ENCODE measurements at places on chromosomes 12 and 14. TPM values are rescaled to one million over a fixed set of nuclear protein-coding genes. Genes with fewer than 3 reads are reported as not detected.
A peak's percentile ranks its signal among the peaks of the same experiment; 100 is the strongest.

The CLEC4A gene
- not detected for total RNA-seq

- DNase-seq: peak; percentile 11
Observed at GRCh38 chr12:56947633-56948456, 9.6 kb downstream of the RDH16 start.

The PRKCH gene
- total RNA-seq: 17.8 TPM

- DNase-seq: no peak
Observed at GRCh38 chr12:27456618-27457017, 10.1 kb downstream of the SMCO2 start.

GRCh38 chr14:93333631-93334103 is 831 bp upstream of the BTBD7 start:
- no peak for DNase-seq

The UNG gene
- total RNA-seq: 87.1 TPM

- DNase-seq: peak; percentile 3
Observed at GRCh38 chr12:113555226-113555625, 83.6 kb upstream of the LHX5 start.

DNA sequence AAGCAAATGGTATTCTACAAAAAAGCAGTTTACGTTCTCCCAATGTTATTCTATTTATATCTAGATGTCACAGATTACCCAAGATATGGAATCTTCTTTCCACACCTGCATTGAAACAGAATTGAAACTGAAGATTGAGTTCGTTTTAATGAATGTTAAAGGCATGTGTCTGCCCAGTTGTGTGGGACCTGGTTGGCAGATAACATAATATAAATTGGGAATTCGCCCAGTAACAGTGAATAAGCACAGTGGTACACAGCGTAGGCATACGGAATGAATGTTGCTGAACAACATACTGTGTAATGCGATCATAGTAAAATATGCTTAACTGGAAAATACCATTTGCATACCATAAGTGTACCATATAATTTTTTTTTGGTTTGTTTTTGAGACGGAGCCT is 4.3 kb downstream of the KHNYN start:
- DNase-seq: no peak

The PTPN21 gene
- total RNA-seq: 14.7 TPM

The ADAM21 gene
- total RNA-seq: 1.3 TPM

GRCh38 chr14:99749763-99750715 is 43.2 kb upstream of the EML1 start:
- no peak for DNase-seq

- DNase-seq: no peak
Observed at GRCh38 chr14:64549791-64550620, at the start of gene PPP1R36. PPP1R36 (plus strand) TSS chr14:64549961; CDS start chr14:64549998, 37 bp downstream.

The PELI2 gene
- 2.2 TPM for total RNA-seq

The ACSM4 gene
- total RNA-seq: not detected

The NINJ2 gene
- total RNA-seq: not detected

The PRB2 gene
- not detected for total RNA-seq

The ZNF891 gene
- 1.0 TPM for total RNA-seq

GRCh38 chr12:6827982-6828780 is at the start of gene P3H3:
P3H3 (plus strand) TSS chr12:6828407; CDS start chr12:6828441, 34 bp downstream.
- DNase-seq: peak; percentile 59

The OR4E2 gene
- not detected for total RNA-seq

DNA sequence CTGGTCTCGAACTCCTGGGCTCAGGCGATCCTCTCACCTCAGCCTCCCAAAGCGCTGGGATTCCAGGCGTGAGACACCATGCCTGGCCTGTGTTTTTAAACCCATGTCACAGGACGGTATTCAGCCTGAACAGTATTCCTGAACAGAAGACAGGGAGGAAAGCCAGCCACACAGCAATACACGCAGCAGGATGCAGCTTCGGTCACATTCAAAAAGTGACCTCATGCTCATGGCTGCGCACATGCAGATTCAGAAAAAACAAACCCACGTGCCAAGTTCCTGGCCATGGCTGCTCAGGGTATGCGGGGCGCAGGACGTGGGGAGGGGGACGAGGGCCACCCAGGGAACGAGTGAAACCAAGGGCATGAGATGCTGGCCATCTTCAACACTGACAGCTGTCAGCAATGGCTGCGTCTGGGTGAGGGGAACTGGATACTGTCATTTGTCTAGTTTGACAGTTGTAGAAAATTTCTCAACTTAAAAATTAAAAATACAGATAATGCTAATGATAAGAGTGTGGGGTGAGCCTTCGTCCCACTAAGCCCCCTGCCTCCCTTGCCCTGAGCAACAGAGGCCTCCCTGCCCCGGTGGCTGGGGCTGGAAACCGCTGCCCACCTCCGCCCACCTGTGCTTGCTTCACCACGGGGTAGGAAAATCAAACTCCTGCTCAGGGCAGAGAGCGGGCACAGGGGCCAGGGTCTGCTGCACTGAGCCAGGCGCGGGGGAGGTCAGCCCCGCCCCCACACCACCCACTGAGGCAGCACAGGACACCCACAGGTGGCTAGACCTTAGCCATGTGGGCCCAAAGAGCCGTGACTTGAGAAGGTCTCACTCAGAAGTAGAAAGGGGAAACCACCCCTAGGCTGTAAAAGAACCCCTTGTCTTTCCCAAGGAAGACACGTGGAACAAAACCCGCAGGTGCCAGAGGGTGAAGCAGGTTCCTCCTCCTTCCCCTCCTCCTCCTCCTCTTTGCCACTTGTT is 84.2 kb downstream of the SCARB1 start:
- no peak for DNase-seq

The TMEM119 gene
- total RNA-seq: 1.9 TPM

GRCh38 chr12:65858831-65859230 is 34.5 kb downstream of the HMGA2 start:
- DNase-seq: peak; percentile 40

The RNASE7 gene
- total RNA-seq: not detected

DNA sequence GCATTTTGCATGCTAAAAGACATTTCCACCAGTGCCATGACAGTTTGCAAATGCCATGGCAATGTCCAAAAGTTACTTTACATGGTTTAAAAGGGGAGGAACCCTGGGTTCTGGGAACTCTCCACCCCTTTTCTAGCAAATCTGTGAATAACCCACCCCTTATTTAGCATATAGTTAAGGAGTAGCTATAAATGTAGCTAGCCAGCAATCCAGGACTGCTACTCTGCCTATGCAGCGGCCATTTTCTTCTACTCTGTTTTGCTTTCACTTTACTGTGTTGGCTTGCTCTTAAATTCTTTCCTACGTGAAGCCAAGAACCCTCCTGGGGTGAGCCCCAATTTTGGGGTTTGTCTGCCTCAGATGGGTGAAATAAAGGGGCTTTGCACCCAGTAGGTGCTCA is 141.0 kb downstream of the PTPN11 start:
- peak; percentile 13 for DNase-seq

DNA sequence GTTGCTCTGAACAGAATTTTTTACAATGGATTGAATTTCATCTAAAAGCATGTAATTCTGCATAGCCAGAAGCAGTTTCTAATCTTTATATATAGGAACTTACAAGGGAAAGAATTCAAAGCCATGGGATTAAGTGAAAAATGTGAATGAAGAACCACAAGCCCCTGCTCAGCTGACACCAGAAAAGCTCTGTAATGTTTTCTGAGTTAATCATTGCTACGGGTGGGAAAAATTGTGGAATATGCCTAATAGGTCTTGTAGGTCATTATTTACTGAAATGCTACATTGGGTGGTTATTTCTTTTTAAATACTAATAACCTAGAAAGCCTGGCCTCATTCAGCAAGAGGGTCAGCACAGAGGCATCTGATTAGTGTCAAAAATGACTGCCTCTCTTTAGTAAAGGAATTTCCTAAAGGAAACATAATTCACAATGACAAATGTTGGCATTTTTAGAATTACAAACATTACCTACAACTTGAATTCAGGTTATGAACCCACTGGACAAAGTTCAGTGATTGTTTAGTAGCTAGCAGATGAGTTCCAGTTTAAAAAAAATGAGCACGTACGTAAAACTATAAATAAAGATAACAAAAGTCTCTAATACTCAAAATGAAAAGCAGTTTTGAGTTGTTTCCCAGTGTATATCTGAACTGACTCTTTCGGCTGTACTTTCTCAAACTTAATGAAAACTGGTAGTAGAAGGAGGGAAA is 75.3 kb downstream of the BMP4 start:
- peak; percentile 78 for DNase-seq

DNA sequence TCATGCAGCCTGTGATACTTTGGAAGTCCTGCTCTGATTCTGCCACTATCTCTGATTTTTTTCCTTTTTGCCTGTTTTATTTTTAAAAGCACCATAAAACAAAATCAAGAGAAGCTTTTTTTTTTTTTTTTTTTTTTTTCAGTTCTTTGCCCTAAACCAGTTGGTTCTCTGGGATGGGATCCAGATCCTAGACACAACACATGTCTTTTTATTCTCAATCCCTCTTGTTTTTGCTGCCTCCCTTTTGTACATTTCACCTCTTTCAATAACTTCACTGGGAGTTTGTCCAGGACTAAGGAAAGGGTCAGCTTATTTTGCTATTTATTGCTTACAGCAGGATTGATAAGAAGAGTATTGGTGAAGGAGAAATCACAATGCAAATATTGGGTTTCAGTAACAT is 139.4 kb downstream of the GRIP1 start:
- no peak for DNase-seq

GRCh38 chr14:65168840-65169239 is 66.5 kb upstream of the MAX start:
- peak; percentile 74 for DNase-seq

DNA sequence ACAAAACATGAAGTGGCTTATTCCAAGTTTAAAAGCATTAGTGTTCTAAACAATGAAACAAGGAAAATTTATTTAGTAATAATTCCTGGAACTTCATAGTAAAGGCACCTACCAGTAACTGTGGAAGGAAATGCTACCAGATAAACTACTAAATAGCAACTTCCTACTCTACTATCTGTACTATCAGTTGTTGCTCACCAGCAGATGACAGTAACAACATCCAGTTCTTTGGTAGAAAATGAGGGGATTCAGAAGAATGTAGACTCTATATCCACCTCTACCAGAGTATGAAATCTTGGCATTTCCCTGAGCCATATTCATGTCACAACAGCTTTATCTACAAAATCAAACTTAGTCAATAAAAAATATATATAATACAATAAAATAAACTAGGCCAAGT is 3.1 kb downstream of the ENTPD5 start:
- DNase-seq: no peak

- no peak for DNase-seq
Observed at GRCh38 chr14:75803765-75804164, 142.7 kb downstream of the TTLL5 start.

The TMEM63C gene
- not detected for total RNA-seq

GRCh38 chr14:106134886-106135285 is 608.5 kb downstream of the TMEM121 start:
- DNase-seq: no peak

GRCh38 chr12:130435826-130436225 is 98.1 kb downstream of the PIWIL1 start:
- no peak for DNase-seq

The CLEC4E gene
- total RNA-seq: not detected

The SMAGP gene
- total RNA-seq: 16.2 TPM

DNA sequence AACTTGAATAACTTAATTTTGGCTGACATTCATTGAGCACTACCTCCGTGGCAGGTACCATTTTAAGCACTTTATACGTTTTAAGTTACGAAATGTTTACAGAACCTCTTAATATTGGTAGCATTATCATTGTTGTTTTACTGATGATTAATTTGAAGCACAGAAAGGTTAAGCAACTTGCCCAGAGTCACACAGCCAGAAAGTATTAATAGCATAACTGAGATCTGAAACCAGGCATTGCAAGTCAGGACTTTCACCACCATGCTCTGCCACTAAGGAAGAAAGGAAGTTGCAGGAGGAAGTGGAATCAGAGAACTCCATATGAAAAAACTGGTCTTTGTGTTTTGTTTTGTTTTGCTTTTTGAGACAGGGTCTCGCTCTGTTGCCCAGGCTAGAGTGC is 28.2 kb upstream of the BCAT1 start:
- DNase-seq: no peak

DNA sequence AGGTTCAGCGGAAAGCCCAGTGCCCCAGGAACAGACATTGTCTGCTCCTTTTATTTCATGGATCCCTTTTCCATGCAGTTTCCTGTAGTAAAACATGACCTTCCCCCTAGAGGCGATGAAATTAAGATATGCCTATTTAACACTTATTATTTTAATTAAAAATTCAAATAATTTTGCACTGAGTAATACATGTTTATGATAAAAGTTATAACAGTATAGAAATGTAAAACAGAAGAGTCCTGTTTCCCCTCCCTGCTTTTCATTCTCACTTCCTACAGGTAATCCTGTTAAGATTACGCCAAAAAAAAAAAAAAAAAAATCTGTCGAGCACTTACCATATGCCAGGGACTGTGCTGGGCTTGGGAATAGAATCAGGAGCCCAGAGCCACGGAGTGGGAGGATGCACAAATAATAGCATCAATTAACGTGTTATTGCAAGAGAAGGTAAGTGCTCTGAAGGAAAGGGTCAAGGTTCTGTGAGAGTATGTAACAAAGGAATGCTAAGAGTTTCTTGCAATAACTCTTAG is 830 bp upstream of the LPCAT3 start:
- no peak for DNase-seq

- DNase-seq: no peak
Observed at GRCh38 chr12:42857106-42857505, 267.6 kb upstream of the PRICKLE1 start.

The CLEC9A gene
- total RNA-seq: not detected

GRCh38 chr14:68394118-68394763 is 398.6 kb downstream of the ZFP36L1 start:
- no peak for DNase-seq

GRCh38 chr14:95692109-95692508 is 5.9 kb downstream of the TCL1B start:
- no peak for DNase-seq

The RERG gene
- 3.0 TPM for total RNA-seq

The SYT1 gene
- total RNA-seq: 31.4 TPM

- DNase-seq: no peak
Observed at GRCh38 chr14:77509366-77509765, 10.8 kb upstream of the ISM2 start.

GRCh38 chr12:123337070-123337469 is 27.6 kb downstream of the SBNO1 start:
- DNase-seq: no peak

GRCh38 chr14:60094306-60094897 is 2.7 kb downstream of the PCNX4 start:
- peak; percentile 87 for DNase-seq

GRCh38 chr14:93970585-93970964 is 5.8 kb downstream of the ASB2 start:
- DNase-seq: no peak

The POTEG gene
- total RNA-seq: not detected

The FOXG1 gene
- total RNA-seq: not detected

DNA sequence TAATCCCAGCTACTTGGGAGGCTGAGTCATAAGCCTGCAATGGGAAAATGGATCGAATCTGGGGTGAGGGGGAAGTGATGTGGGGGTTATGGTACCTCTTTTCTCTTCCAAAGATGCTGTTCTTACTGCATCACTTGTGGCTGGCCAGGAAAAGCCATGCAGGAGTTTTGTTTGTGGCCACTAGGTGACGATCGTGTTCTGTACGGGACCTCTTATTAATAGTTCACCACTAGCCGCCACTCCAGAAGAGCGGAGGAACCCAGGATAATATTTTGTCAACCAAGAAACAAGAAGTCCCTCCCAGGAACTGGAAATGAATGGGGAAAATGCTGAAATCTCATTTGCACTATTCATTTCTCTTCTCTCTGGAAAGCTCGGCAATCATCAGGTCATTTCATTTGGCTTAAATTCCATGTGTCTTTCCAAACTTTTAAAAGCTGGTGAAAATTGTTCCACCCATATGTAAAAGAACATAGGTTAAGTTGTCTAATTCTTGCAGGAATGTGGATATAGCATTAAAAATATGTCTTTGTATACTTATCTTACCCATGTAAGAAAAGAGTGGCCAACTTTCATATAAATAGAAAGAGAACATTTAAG is 8.9 kb downstream of the GPR65 start:
- DNase-seq: peak; percentile 62

All from LHCN-M2 (cell line).